AG04450 (cell line): ENCODE measurements at places on chromosomes 16 and 17. TPM values are rescaled to one million over a fixed set of nuclear protein-coding genes. Genes with fewer than 3 reads are reported as not detected.

RNF157 gene
- 1.6 and 1.8 TPM in 2 replicates for polyA plus RNA-seq

ANKRD40CL gene
- polyA plus RNA-seq = not detected in 2 replicates

SLC6A2 gene
- not detected in 2 replicates for polyA plus RNA-seq

KLHL10 gene
- polyA plus RNA-seq = 0.06 TPM in 2 replicates

NOD2 gene
- not detected in 2 replicates for polyA plus RNA-seq

TLCD3B gene
- not detected in 2 replicates for polyA plus RNA-seq

RAB11FIP4 gene
- polyA plus RNA-seq = 0.32 and 0.58 TPM in 2 replicates

SOX8 gene
- polyA plus RNA-seq = 0.04 TPM in 1 of 2 replicates, not detected in the other

CETP gene
- 0.09 and 0.17 TPM in 2 replicates for polyA plus RNA-seq

DNAAF1 gene
- not detected in 2 replicates for polyA plus RNA-seq

RAP1GAP2 gene
- polyA plus RNA-seq = 2.8 and 3.4 TPM in 2 replicates

- peak; percentile 21 for DNase-seq
Observed at GRCh38 chr17:39104046-39104445, 47.4 kb downstream of the PLXDC1 start.

DNA sequence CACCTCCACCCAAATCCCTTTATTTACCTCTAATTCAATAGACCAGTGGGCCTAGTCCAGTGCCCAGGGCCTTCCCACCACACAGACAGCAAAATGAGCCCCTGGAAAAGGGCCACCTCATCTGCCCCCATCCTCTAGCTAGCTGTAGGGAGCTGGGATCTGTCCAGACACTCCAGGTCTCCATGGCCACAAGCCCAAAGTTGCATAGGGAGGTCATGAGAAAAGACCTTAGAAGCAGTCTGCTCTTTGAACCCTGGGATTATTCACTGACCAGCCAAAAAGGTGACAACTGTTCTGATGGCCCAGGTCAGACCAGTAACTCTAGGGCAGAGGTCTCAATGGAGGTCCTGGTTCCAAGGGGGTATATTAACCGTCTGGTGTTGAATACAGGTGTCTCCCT is 2.0 kb downstream of the CUEDC1 start:
- DNase-seq = no peak

DNA sequence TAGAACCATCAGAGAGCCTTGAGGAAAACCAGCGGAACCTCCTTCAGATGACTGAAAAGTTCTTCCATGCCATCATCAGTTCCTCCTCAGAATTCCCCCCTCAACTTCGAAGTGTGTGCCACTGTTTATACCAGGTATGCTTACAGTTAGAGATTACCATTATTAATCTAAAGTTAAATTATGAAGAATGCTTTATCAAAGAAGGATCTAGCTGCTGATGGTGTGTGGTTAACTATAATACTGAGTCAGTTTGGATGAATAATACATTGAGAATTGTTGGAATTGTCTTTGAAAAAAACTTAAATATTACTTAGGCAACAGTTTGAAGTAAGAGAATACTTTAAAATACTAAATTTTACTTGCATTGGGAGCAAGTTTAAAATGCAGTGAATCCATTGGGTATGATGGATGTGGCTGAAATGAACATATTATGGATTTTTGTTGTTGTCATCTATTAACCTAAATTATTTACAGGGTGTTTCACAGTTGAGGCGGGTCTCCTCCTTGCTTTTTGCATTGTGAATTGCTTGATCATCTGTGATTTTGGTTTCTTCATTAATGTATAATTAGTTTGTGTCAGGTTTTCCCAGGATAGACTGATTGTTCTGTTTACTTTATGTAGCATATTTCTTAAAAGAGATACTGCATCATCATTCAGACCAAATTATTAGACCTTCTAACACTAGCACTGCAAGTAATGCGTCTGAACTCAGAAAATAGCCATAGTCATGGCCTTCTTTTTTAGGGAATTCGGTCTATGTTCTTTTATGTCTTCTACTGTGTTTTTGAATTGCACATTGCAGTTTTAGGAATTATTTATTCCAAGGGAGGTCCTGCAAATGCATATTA is 47.8 kb downstream of the OMG start:
- peak; percentile 21 for DNase-seq

- DNase-seq = no peak
Observed at GRCh38 chr16:1984347-1985225, 593 bp downstream of the GFER start.

- DNase-seq = no peak
Observed at GRCh38 chr17:63082952-63083351, 116.9 kb downstream of the TANC2 start.

GRCh38 chr17:74842599-74843351 is 16.9 kb downstream of the GRIN2C start:
- no peak for DNase-seq

DNA sequence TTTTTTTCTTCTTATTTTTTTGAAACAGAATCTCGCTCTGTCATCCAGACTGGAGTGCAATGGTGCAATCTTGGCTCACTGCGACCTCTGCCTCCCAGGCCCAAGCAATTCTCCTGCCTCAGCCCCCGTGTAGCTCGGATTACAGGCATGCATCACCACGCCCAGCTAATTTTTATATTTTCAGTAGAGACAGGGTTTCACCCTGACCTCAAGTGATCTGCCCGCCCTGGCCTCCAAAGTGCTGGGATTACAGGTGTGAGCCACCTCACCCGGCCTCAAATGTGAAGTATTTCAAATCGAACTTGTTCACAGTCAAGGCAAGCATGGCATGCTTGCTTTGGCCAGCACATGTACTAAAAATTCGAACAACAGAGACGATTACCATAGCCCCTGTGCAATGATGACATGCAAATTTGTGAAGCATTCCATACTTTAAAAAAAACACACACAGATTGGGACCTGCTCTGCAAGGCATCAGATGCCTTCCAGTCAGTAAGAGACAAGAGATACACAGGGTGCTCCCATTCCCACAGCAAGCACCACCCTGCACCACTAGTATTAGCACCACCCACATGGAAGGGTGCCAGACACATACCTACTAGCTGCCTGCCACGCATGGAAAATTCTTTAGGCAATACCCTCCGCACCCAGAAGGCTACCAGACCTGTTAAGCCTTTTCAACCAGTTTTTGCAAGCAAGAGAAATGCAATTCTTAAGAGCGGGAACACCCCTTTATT is 47.2 kb downstream of the ANKRD11 start:
- no peak for DNase-seq

DNA sequence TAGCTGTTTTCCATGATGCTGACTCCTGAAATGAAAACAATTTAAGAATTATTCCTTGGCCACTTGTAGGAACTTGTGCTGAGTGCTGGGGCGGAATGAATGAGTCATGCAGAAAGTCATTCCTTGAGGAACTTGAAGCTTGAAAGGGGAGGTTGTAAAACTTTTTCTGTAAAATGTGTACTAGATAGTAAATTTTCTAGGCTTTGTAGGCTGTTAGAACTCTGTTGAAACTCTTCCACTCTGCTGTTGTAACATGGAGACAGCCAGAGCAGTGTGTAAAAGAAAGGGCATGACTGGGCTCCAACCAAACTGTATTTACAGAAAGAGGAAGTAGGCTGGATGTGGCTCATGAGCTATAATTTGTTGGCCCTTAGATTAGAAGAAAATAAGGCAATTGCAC is 46.1 kb downstream of the ABCA8 start:
- DNase-seq = peak; percentile 72

GRCh38 chr17:31907342-31907962 is 5.9 kb upstream of the UTP6 start:
- peak; percentile 21 for DNase-seq

GRCh38 chr16:88967830-88968588 is 9.0 kb downstream of the CBFA2T3 start:
- no peak for DNase-seq

- no peak for DNase-seq
Observed at GRCh38 chr16:10760858-10761257, 17.2 kb downstream of the NUBP1 start.

DNA sequence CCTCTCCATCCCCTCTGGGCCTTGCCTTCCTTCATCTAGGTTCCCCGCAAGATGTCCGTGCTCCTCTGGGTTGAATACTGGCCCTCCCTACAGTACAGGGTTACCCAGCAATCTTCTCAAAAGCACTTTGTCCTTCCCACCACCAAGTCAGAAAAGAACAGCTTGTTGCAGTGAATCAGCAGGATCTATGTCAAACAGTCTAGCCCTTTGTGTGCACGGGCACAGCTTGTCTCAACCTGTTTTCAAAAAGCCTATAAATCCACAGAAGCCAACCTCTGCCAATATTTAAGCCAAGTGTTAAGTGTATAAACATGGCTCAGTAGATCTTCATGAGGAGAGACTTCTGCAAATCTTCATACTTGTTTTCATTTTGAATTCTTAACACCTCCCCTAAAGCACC is 25.2 kb downstream of the C17orf67 start:
- no peak for DNase-seq

- no peak for DNase-seq
Observed at GRCh38 chr17:48195910-48196309, 88.3 kb downstream of the SNX11 start.

GRCh38 chr16:30902029-30902972 is 5.9 kb downstream of the CTF1 start:
- DNase-seq = no peak

GRCh38 chr17:75652934-75653549 is 13.9 kb downstream of the RECQL5 start:
- DNase-seq = no peak

GRCh38 chr17:70369391-70369790 is 200.1 kb downstream of the KCNJ2 start:
- DNase-seq = no peak

DNA sequence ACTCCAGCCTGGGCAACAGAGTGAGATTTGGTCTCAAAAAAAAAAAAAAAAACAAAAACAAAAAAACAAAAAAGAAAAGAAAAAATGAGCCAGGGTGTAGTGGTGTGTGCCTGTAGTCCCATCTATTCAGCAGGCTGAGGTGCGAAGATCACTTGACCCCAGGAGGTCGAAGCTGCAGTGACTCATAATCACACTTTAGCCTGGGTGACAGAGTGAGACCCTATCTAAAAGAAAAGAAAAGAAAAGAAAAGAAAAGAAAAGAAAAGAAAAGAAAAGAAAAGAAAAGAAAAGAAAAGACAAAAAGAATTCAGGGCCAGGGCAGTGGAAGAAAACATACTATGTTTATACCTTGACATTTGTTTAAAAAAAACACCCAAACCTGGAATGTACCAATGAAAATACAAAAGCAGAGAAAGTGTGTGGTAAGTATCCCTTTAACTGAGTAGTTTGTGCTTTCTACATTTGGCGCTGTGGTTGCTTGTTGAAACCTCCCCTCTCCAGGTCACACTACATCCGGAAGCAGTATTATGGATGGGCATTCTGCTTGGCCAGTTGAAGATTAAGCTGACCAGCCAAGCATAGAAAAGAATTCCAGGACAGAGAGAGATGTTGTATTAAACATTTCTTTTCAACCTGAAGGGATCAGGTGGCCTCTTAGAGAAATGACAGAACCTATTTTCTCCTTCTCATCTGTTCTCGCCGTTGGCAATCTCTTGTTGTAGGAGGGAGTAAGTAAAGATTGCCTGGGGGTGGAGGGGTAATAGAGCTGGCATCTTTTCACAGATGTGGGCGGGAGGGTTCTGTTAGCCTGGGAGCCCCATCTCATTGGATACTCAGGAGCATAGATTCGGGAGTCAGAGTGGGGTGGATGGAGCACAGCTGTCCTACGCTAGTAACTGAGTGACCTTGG is 12.1 kb upstream of the PRKCB start:
- DNase-seq = no peak

DNA sequence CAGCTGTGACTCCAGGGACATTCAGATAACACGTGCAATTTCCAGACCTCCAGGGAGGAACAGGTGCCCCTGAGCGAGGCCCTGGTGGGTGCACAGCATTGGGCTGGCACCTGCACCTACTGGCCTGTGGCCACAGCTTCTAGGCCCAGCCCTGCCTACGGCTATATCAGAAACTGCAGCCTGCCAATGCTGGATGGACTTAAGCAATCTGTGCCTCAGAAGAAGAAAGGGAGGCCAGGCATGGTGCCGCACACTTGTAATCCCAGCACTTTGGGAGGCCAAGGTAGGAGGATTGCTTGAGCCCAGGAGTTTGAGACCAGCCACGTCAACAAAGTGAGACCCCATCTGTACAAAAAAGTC is 12.4 kb downstream of the PITPNM3 start:
- DNase-seq = no peak

GRCh38 chr17:39450051-39450450 is 1.0 kb downstream of the MED1 start:
- DNase-seq = no peak

DNA sequence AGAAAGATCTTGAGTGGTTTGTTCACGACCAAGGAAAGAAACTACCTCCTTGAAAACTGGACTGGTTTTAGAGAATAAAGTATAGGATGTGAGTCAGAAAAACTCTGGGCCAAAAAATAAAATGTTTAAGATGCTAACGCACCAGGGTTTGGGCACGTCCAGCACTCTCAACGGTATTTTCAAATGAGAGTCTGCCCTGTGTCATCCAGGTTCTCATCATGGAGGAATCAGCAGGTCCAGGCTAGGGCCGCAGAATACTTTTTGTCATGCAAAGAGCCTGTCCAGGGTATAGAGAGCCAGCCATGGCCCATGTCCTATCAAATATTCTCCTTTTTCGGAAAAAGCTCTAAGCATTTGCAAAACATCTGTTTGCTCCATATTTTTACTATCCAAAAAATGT is 2.4 kb downstream of the NXN start:
- DNase-seq = no peak

GRCh38 chr16:4454623-4455022 is 19.8 kb downstream of the NMRAL1 start:
- DNase-seq = no peak

GRCh38 chr17:37483311-37484039 is 6.2 kb upstream of the DUSP14 start:
- peak; percentile 92 for DNase-seq

DNA sequence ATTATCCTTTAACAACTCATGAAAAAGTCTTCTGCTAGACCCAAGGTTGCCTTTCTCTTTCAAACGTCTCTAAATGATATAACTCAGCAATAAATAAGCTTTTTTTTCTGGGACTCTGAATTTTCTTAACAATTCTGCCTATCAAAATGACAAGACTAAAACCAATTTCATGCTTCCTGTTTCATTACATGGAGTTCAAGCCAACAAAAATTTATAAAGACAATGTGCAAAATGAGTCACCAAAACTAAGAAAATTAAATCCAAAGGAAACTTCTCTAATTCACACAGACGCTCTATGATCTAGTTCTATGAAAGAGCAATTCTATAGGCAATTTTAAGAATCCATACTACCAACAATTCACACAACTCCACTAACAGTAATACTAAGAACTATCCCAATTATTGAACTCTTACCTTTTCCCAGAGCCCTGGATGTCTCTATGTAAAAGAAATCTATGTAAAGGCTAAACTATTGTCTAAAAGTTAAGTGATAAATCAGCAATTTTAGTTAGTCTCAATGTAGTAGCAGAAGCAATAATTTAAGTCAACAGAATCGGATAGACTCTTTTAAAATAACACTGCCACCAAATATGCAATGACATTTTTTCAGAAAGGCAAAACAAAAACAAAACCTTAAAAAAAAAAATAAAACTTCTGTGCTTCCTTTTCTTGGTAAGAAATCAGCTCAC is 44.2 kb downstream of the ZZEF1 start:
- DNase-seq = no peak

- no peak for DNase-seq
Observed at GRCh38 chr16:27792486-27793248, 242.7 kb downstream of the KATNIP start.

DNA sequence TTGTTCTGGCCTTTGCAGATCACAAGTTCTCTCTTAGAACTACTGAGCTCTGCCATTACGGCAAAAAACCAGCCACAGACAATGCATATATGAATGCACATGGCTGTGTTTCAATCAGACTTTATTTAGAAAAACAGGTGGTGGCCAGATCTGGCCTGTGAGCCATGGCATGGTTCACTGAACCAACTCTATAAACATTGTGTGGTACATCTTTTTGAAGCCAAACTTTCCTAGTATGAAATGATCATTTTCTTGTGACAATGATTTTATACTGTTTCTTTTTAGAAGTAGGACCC is 65.9 kb upstream of the AMZ2 start:
- DNase-seq = no peak
